ENCODE measurements at places on chromosomes 6 and 20. TPM values are rescaled to one million over a fixed set of nuclear protein-coding genes. Genes with fewer than 3 reads are reported as not detected.

- DNase-seq: peak; percentile 51
Measured at GRCh38 chr20:41029150-41029901, 704 bp downstream of the TOP1 start.

DNA sequence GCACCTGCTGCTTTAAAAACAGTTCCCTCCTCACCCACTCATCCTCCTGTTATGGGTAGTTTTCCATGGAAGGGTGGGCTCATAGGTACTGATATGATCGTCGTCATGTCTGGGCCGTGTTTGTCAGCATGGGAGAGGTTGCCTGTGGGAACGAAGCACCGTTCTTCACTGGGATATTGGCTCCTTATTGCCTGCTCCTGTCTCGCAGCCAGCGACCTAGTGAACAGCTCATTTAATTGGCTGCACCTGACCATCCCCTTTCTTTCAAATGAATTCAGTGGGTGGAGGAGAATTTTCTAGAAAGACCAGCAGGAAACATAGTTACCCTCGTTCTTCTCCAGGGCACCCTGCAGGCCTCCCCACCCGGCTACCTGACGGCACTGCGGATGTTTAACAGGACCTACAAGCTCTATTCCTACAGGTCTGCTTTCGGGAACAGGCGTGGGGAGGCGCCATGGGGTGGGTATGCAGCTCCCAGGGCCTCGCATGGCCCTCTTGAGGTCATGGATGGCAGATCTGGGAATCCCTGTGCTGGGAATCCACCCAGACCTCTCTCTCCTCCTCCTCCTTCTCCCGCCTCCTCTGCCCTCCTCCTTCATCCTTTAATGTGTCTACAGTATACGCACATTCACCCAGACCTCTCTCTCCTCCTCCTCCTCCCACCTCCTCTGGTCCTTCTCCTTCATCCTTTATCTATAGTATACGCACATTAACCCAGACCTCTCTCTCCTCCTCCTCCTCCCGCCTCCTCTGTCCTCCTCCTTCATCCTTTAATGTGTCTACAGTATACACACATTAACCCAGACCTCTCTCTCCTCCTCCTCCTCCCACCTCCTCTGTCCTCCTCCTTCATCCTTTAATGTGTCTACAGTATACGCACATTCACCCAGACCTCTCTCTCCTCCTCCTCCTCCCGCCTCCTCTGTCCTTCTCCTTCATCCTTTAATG is 21.9 kb downstream of the ENTPD6 start:
- DNase-seq: no peak

- DNase-seq: no peak
Measured at GRCh38 chr6:129269076-129269475, 386.1 kb downstream of the LAMA2 start.

DNA sequence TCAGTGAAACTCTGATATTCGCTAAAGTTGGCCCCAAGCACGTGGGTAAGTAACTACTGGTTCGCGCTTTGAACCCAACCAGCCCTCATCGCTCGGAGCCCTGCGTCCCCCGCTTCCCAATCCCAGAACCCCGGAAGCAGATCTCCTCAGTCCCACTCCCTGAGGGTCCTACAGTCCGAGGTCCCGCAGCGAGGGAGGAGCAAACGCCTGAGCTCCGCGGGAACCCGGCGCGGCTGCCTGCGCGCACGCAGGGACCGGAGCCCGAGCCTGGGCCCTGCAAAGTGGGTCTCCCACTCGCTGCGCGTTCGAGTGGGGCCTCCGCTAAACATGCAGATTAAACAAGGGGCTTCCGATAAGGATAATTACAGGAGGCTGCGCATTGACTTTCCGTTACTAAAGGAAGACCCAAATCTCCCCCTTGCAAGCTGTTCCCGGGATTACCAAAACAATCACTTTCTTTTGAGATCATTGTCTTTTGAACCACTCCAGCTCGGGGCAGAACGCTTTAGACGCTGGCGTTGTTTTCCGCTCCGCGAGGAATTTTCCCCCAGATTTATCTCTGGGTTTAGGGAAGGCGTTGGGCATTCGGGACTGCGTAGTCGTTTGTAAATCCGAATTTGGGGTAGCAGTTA is 1.3 kb upstream of the VSX1 start:
- DNase-seq: no peak

DNA sequence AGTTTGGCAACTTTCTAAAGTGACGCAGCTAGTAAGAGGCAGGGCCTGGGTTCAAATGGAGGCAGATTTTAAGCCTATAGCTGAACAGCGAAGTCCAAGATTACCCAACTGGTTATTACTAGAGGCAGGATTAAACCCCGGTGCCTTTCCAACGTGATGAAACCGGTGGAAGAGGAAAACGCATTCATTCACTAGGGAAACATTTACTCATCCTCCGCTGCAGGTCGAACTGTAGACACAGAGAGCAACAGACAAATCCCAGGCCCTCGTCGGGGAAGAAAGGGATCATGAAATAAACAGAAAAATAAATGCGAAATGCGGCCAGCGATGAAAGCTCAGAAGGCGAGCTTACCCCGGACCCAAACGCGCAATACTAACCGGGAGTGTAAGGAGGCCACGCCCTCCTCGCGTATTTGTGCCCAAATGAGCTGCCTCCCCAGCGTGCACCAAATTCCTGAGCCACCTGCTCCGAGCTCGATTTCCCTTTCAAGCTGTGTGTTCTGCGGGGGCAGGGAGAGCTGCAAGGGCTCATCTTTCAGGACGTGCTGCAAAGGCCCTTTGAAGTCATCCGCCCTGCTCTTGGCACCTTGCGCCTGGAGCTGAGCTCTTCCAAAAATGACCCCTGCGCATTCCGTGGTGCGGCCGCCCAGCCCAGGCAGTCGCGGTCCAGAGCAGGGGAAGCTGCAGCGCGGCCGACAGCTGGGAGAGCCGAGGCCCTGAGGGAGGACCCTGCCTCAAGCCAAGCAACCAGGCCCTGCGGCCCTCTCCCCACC is 46.9 kb downstream of the PDYN start:
- DNase-seq: peak; percentile 67

DNA sequence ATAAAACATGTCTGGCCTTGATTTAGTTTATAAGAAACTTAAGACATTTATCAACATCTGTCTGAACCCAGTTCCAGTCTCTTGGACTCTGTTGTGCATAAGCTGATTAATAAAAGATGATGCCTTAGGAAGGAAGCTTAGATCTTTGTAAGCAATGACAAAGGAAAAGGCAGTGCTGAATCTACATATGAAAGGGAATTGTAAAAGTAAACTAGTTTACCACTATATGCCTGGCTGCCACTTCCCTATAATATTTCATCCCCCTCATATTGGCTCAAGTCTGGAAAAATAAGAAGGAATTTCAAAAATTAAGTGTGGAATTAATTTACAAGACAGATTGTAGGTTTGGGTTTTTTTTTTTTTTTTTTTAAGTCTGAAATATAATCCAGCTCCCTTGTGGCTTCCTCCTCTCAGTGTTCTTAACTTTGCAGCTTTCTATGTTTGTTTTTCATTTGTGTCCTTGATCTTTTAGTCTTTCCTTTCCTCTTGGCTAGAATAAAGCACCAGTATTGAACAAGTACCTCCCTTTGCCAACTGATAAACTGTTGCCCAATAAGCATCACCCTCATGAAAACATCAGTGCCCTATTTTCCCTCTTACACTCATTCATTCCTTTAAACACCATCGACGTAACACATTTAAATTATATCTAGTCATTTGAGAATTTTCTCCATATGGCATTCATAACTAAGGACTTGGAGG is 146.7 kb upstream of the TBX18 start:
- no peak for DNase-seq

- no peak for DNase-seq
Measured at GRCh38 chr6:18264923-18265377, 620 bp upstream of the DEK start.

- DNase-seq: no peak
Measured at GRCh38 chr6:18551228-18551627, 164.1 kb downstream of the RNF144B start.

GRCh38 chr20:44765701-44766347 is 20.2 kb downstream of the KCNK15 start:
- DNase-seq: no peak

GRCh38 chr6:293193-294174 is 1.2 kb downstream of the DUSP22 start:
- DNase-seq: no peak

- no peak for DNase-seq
Measured at GRCh38 chr6:89657445-89658158, 19.1 kb upstream of the LYRM2 start.

GRCh38 chr6:37942606-37943376 is 123.3 kb downstream of the ZFAND3 start:
- no peak for DNase-seq

DNA sequence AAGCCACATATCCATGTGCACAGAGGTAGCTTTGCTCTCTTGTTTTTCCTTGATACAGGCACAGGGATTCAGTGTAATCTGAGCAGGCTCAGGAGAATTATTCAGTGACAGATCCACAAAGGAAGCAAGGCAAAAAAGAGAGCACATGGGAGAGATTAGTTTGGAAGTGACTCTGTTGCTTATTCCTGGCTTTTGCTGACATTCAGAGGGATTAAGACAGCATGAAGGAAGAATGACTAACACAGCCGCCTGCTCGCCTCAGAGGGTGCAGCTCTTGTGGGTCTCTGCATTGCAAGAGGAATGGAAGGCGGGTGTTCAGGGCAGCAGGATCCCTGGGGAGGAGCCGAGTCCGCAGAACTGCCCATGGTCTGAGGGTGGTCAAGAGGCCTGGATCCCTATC is 203.4 kb upstream of the KCNQ5 start:
- DNase-seq: no peak

- no peak for DNase-seq
Measured at GRCh38 chr6:44084231-44085014, 42.8 kb downstream of the MRPL14 start.

DNA sequence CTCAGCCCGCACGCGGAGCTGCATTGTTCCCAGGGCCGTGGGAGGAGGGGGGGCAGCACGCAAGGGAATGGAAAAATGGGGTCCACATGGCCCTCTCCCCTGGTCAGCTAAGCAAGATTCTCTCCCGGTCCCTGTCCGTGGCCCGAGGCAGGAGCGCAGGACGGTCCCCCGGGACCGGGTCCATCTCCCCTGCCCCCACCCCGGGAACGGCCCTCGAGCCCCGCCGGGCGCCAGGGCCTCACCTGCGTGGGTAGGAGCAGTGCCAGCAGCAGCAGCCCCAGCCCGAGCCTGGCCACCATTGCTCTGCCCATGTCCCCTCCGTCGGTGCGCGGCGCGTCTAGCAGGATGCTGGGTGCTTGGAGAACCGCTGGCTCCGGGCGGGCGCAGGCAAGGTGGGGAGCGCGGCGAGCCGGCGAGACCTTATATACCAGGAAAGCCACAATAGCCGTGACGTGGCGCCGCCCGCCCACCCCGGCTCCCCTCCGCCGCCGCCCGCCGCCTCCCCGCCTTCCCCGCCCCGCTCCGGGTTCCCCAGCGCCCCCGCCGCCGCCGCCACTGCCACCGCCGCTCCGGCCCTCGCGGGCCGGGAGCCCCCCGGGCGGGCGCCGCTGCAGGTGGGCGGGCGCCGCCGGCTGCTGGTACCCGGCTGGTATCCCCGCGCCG is at the start of gene CD24:
Gene CD24 (minus strand): TSS at position 394 of the 663 bp plus-strand sequence. CDS start 83 bp downstream, at position 311.
- peak; percentile 43 for DNase-seq

- DNase-seq: no peak
Measured at GRCh38 chr20:44343162-44343675, 6.4 kb downstream of the R3HDML start.

GRCh38 chr20:10671221-10671918 is 2.4 kb downstream of the JAG1 start:
- DNase-seq: peak; percentile 82

The TAF4 gene
- total RNA-seq: 11.6 TPM

The MARCKS gene
- total RNA-seq: 23.0 TPM

The IL17A gene
- not detected for total RNA-seq

The WFDC5 gene
- total RNA-seq: not detected

The PRDM13 gene
- total RNA-seq: not detected

The GHRH gene
- 0.97 TPM for total RNA-seq

The SLC25A27 gene
- total RNA-seq: 11.7 TPM

The SLC26A8 gene
- not detected for total RNA-seq

The TINAG gene
- total RNA-seq: 0.16 TPM

The TCP11 gene
- total RNA-seq: not detected
